ENCODE measurements at places on chromosomes 2 and 18.

DNA sequence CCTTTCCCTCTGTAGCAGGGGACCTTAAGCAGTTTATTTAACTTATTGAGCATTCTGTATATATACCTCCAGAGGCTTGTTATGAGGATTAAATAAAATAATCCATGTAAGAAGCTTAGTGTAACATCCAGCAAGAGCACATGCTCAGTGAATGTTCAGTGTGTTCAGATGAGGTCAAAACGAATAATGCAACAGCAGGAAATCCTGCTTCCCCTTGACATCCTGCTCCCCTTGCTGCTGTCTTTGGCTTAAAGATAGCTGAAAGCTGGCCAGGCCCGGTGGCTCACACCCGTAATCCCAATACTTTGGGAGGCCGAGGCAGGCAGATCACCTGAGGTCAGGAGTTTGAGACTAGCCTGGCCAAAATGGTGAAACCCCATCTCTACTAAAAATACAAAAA is 68.7 kb downstream of the COL4A4 start:
- DNase-seq = no peak

- no peak for DNase-seq
Observed at GRCh38 chr2:17195016-17195415, 323.2 kb downstream of the RAD51AP2 start.

- DNase-seq = no peak
Observed at GRCh38 chr2:209474960-209475359, 51.1 kb downstream of the MAP2 start.

- DNase-seq = no peak
Observed at GRCh38 chr2:46339676-46340459, 42.7 kb downstream of the EPAS1 start.

GRCh38 chr2:27588308-27588707 is 5.5 kb downstream of the ZNF512 start:
- DNase-seq = no peak

GRCh38 chr2:105576440-105577241 is 168.1 kb upstream of the NCK2 start:
- DNase-seq = no peak

GRCh38 chr18:79953971-79954651 is 2.7 kb upstream of the SLC66A2 start:
- no peak for DNase-seq

DNA sequence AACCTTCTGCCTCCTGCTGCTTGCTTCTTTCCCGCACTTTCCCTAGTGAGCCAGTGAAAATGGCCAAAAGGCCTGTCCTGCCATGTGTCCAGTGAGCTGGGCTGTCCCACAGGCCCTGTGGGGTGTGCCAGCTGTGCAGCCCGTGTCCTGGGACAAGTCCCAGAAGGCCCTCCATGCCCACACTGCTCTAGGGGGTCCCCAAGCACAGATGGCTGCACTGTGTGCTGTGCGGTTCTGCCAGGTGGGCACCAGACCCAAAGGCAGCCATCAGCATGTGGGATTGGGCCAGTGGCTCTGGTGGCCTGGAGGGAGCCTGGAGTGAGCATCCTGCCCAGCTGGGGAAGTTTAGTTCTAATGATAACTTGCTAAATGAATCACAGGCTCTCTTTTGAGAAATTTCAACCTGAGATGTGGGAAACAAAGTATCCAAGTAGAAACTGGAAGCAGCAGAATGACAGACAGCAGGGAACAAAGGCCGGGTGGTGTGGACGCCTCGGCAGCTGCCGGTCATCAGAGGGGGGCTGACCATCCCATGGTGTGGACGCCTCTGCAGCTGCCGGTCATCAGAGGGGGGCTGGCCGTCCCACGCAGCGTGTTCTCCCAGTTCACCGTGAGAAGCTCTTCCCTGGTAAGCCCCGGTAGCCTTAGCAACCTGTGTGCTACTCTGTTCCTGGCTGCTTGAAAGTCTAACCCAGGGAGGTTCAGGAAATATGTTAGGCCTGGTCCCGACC is 9.9 kb upstream of the CNDP2 start:
- no peak for DNase-seq

DNA sequence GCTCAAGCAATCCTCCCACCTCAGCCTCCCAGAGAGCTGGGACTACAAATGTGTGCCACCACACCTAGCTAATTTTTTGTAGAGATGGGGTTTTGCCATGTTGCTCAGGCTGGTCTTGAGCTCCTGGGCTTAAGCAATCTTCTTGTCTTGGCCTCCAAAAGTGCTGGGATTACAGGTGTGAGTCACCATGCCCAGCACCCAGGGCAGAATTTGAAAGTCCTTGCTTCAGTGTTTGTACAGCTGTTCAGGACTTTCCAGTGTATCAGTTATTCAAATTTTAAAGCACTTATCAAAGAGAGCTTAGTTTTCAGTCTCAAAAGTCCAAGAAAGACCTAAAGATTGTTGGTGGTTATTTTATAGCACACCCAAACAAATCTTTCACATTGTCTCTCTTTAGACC is 43.6 kb upstream of the VPS54 start:
- no peak for DNase-seq

Measured in activated T-helper 1 cell treated with anti-CD3 and anti-CD28 coated beads, Interleukin-2, amount 50 U/mL, for 16 hours (primary cell).